ENCODE measurements at places on chromosomes 13 and 19.

DNA sequence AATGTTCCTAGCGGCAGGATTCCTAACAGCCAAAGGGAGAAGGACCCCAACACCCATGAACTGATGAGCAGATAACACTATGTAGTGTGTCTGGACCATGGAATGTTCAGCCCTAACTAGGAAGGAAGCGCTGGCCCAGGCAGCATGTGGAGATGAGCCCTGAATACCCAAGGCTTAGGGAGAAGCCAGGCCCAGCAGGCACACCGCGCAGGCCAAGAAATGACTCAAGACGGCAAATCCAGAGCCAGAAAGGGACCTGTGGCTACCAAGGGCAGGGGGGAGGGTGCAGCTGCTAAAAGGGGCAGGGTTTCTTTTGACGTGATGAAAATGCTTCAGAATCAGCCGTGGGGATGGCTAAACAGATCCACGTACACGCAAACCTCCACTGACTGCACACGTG lies 20.7 kb upstream of the TINCR start:
- DNase-seq, result no peak

DNA sequence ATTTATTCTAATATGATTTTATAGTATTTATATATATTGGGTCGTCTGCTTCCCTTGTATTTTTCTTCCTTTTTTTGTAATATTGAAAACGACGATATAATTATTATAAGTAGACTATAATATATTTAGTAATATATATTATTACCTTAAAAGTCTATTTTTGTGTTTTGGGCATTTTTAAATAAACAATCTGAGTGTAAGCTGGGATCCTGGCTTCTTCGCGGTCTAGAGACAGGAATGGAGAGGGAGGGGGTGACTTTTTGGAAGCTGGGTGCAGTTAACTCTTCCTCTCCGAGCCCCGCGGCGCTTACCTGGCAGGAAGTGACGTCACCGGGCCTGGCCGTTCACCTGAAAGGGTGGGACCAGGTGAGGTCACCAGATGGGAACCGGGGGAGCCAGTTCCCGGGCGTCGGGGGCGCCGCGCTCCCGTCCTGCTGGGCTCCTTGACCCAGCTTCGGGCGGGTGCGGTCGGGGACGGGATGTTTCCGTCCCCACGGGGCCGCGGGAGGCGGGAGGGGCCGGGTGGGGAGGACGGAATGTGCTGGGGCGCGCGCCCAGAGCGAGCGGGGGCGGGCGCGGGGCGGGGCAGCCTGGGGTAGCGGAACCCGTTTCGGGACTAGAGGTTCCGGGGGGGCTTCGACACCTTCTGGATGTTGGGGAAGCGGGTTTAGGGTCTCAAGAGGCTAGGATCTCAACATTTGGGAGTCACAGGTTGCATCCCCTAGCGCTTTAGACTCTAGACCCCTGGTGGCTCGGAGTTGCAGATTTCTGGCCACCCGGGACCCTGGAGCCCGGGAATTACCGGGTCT lies 2.8 kb downstream of the ZFP36 start:
- DNase-seq, result peak; percentile 83

- DNase-seq, result no peak
Measured at GRCh38 chr19:34744896-34745690, 11.1 kb downstream of the ZNF181 start.

- no peak for DNase-seq
Measured at GRCh38 chr19:6042776-6043726, 65.1 kb upstream of the RANBP3 start.

GRCh38 chr13:22455036-22455435 lies 725.7 kb upstream of the SGCG start:
- DNase-seq, result no peak

DNA sequence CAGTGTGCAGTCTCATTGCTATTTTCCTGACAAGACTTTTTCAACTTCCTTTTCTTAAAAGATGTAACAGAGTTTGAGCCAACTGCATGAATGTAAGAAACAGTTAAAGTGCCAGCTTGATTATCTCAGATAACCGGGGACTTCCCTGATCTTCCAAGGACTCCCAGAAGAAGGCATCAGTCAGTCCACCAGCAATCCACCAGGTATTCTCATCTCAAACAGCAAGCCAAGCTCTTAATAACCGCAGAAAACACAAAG lies 350.1 kb downstream of the LIG4 start:
- no peak for DNase-seq
